Activated CD8-positive, alpha-beta memory T cell treated with anti-CD3 and anti-CD28 coated beads, Interleukin-2, amount 10 ng/mL, durations not matched to agents 7 days and 5 days (primary cell): ENCODE measurements at places on chromosomes 5 and 9.
A peak's percentile ranks its signal among the peaks of the same experiment; 100 is the strongest.

DNA sequence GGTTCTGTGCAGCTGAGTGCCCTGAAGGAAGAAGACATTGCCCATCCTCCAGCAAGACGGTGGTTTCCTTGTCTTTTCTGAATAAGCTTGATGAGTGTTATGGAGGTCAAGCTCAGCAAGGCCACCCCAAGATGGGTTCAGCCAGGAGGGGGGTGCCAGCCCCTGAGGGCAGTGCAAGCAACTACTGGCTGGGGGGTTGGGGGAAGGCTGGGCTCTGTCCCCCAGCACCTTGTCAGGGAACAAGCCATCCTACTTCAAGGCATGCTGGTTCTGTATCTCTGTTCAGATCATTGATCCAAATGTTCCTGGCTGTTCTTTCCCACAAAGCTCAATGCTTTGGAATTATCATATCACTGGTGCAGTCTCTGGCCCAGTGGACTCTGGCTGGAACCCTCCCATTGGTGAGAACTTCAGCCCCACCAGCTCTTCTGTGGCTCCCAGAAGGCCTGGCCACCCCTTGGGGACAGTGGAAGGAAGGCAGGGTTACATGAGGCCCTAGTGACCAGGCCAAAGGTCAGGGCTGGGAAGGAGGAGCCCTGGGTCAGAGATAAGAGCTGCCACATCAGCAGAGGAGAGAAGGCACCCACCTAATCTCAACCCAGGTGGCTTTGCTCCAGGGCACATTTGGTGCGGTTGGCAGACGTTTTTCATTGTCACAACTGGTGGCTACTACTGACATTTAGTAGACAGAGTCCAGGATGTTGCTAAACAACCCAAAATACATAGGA is 280.2 kb downstream of the IRX2 start:
- H3K4me3 ChIP-seq = no peak overlapping the region
- no peaks in the 10 kb centered on the region for H3K27me3 ChIP-seq
- H3K36me3 ChIP-seq = no peaks in the 10 kb centered on the region
- H3K4me1 ChIP-seq = no peaks in the 10 kb centered on the region

GRCh38 chr5:172943283-172943841 is 15.9 kb upstream of the RPL26L1 start:
- H3K4me3 ChIP-seq = no peak overlapping the region
- no peaks in the 10 kb centered on the region for H3K36me3 ChIP-seq
- no peaks in the 10 kb centered on the region for H3K27me3 ChIP-seq
- no peaks in the 10 kb centered on the region for H3K4me1 ChIP-seq

- no peak for DNase-seq
- H3K4me3 ChIP-seq = no peak overlapping the region
- H3K36me3 ChIP-seq = peaks cover 42% of the 10 kb centered on the region
- no peaks in the 10 kb centered on the region for H3K4me1 ChIP-seq
- H3K27me3 ChIP-seq = no peaks in the 10 kb centered on the region
- no peak overlapping the region for H3K27ac ChIP-seq
Measured at GRCh38 chr5:95895251-95895650, 66.4 kb downstream of the ELL2 start.

GRCh38 chr9:73683862-73684591 is 532.4 kb downstream of the ANXA1 start:
- no peaks in the 10 kb centered on the region for H3K36me3 ChIP-seq
- DNase-seq = no peak
- no peaks in the 10 kb centered on the region for H3K27me3 ChIP-seq
- no peak overlapping the region for H3K27ac ChIP-seq
- H3K4me3 ChIP-seq = no peak overlapping the region
- H3K4me1 ChIP-seq = no peaks in the 10 kb centered on the region

- peaks cover 50% of the 10 kb centered on the region for H3K4me1 ChIP-seq
- H3K4me3 ChIP-seq = peak overlapping the region; percentile 76
- peaks cover 4% of the 10 kb centered on the region for H3K36me3 ChIP-seq
- peak; percentile 94 for DNase-seq
- H3K27ac ChIP-seq = peak overlapping the region; percentile 88
Measured at GRCh38 chr9:136882109-136882946, 4.0 kb upstream of the TRAF2 start.
